ENCODE measurements at places on chromosomes 6 and 20. TPM values are rescaled to one million over a fixed set of nuclear protein-coding genes. Genes with fewer than 3 reads are reported as not detected.
A peak's percentile ranks its signal among the peaks of the same experiment; 100 is the strongest.

GRCh38 chr6:21847711-21848480 lies 254.3 kb downstream of the SOX4 start:
- no peak for DNase-seq

CD40 gene
- 5.8 TPM for total RNA-seq

- DNase-seq, result peak; percentile 2
These were observed 241.1 kb downstream of the PREX1 start for GRCh38 chr20:48586730-48587129.

- DNase-seq, result no peak
These were observed 242.5 kb upstream of the KCNG1 start for GRCh38 chr20:51265361-51265760.

DNA sequence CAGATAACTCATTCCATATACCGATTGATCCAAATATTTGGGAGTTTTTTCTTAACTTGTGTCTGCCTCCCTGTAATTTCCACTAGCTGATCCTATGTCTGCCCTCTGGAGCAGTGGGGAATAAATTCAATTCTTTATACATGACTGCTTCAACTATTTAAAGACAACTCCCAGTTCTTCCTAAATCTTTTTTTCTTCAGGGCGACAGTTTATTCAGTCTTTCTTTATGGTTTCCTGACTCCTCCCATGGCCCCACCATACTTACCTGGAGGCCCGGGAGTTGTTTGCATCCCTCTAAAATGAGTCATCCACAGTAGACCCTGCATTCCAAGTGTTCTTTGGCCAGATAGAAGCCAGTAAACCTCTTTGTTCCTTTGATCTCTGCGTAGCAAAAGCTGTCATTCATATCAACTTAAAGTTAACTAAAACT lies 73.6 kb downstream of the LCA5 start:
- DNase-seq, result peak; percentile 41

SPTLC3 gene
- 7.9 TPM for total RNA-seq

TCP11 gene
- not detected for total RNA-seq

GRCh38 chr20:7967199-7967844 lies 27.1 kb upstream of the HAO1 start:
- no peak for DNase-seq

DNA sequence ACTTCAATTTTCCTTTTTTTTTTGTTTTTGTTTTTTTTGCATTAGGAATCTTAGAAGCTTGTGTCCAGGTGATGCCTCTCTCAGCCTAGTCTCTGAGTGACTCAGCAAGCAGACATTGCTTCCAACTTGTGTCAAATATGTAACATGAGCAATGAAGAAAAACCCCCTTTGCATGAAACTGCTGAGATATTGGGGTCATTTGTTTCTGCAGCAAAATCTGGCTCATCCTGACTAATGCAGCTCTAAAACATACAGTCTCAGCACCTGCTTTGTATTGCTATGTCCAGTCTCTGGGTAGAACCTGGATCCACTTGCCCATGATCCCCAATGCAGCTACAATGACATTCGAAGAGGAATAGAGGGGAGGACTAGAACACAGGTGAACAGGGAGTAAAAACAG lies 55.7 kb upstream of the LRFN2 start:
- DNase-seq, result no peak

DNA sequence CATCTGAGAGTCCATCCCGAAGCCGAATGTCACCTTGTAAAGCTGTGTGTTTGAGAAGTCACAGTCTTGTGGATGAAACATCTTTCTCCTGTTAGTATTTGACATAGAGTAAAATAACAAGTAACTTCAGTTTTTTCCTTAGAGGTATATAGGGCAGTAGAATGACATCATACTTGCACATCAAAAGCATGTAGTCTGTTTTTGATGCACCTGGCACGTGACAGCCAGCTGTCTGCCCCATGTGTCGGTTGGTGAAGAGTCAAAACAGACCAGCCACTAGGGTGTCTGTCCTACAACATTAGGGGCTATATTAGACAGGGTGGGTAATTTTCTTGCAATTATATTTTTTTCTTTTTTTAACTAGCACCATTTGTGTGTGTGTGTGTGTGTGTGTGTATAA lies 70.2 kb downstream of the SNX9 start:
- DNase-seq, result no peak

SYNDIG1 gene
- 6.3 TPM for total RNA-seq

FAM184A gene
- total RNA-seq, result 8.7 TPM

GRCh38 chr6:13563009-13563408 lies 11.4 kb upstream of the SIRT5 start:
- no peak for DNase-seq

DNA sequence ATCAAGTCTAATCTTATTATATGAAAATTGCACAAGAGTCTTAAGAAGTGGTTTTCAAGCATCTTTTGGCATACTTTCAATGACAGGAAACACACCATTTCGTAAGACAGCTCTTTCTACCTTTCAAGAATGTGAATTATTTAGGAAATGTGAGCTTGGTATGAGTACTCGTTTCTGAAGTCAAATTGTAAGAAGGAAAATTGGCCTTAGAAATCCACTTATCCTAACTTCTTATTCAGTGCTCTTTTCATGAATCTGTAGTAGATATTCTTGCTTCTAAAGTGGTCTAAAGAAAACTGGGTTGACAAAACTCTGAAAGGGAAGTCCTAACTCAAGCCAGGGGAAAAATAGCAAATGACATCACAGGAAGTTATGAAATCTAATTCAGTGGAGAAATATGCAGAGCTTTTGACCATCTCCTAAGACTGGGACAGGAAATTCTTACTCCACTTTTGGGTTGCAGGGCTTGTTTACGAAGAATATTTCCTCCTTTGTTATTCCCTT lies 38.5 kb upstream of the OGFRL1 start:
- peak; percentile 65 for DNase-seq

RIMS4 gene
- total RNA-seq, result 2.9 TPM

CGA gene
- total RNA-seq, result 8.2 TPM

- peak; percentile 69 for DNase-seq
These were observed 20.5 kb downstream of the PTK7 start for GRCh38 chr6:43096451-43097097.

SCUBE3 gene
- total RNA-seq, result 10.6 TPM

GRCh38 chr6:111780393-111780792 lies 92.9 kb downstream of the FYN start:
- DNase-seq, result no peak

TEAD3 gene
- 12.0 TPM for total RNA-seq

DNA sequence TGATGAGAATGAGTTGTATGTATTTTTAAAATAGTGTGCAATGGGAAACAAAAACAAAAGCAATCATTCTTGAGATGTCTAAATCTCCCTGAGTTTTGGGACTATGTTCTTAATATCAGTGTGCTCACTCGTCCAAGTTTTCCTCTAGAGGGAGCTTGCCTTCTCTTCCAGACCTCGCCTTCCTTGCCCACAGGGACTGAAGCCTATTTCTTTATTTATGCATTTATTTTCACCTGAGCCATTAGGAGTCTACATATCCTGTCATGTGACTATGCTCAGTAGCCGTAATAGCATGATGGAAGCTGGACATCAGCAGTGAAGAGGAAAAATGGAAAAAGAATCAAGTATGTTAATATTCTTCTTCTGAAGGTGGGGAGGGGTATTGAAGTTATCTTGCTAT lies 131.2 kb downstream of the SH3BGRL2 start:
- no peak for DNase-seq

ZBTB46 gene
- total RNA-seq, result 1.7 TPM

GRCh38 chr20:235891-236290 lies 8.8 kb downstream of the DEFB129 start:
- DNase-seq, result peak; percentile 8

- no peak for DNase-seq
These were observed 434 bp downstream of the ZKSCAN4 start for GRCh38 chr6:28251661-28252008.

GRCh38 chr20:4820806-4821518 lies 99.3 kb downstream of the PRND start:
- peak; percentile 87 for DNase-seq

DNA sequence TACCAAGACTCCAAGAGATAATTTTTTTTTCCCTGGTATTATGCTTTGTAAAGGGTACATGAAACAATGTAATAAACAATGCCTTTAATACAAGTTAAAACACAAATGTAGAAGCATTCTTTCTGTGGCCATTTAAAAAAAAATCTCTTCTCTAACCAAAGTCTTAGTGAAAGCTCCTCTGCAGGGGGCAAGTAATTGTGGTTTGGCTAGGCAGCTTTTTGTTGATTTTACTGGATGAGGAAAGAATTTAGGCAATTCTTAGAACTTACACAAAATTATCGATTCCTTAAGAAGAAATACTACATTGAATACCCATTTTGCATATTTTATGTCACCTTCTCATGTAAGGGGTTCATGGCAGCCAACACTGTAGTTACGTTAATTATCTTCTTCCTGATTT lies 12.4 kb downstream of the TFB1M start:
- DNase-seq, result no peak

DNA sequence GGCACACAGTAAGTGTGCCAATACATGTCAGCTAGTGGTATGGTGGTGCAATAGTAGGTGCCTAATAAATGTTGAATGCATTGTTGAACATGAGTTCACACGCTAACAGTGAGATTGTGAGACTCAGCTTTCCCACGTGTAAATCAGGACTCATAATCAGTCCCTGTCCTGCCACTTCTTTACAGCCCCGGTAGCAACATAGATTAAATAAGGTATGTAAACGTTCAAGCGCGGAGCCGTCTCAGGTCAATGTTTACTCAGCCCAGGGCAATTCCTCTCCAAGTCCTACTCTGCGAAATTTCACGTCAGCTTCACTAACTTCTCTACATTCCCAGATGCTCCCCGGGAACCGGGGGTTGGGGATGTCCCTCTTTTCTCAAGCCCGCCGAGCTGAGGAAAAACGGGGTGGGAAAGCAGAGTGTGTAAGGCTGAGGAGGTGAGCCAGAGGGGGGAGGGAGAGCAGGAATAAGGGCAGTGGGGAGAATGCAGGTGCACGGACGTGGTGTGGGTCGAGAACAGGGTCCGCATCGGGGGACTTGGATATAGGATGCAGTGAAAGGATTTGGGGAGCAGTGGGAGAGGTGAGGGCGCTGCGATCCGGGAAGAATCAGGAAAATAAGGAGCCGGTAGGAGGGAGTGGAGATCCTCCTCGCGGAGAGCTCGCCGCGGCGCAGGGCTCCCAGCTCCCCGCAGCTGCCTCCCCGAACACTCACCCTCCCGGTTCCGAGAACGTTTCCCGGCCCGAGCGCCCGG lies 544 bp upstream of the TP53INP2 start:
- peak; percentile 34 for DNase-seq

GRCh38 chr6:157021993-157022740 lies 245.0 kb downstream of the ARID1B start:
- peak; percentile 96 for DNase-seq

SNAP25 gene
- total RNA-seq, result 6.7 TPM

DNA sequence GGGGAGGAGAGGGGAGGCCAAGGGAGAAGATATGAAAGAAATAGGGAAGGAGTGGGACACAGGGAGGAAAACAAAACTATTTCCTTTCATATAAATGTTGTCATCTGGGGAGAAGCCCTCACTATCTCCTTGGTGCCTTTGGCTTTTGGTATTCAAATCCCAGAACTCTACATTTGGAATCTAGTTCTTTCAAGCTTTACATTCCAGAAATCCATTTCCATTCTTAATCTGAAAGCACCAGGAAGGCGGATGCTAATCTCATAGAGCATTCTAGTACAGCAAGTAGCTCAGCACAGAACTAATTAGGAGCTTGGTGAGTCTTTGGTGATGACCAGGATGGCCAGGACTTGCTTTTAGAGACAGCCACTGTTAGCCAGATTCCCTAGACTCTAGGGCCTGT lies 177.9 kb downstream of the KIF16B start:
- no peak for DNase-seq

SPATS1 gene
- not detected for total RNA-seq

GRCh38 chr6:41055149-41055548 lies 2.1 kb downstream of the APOBEC2 start:
- no peak for DNase-seq

DNA sequence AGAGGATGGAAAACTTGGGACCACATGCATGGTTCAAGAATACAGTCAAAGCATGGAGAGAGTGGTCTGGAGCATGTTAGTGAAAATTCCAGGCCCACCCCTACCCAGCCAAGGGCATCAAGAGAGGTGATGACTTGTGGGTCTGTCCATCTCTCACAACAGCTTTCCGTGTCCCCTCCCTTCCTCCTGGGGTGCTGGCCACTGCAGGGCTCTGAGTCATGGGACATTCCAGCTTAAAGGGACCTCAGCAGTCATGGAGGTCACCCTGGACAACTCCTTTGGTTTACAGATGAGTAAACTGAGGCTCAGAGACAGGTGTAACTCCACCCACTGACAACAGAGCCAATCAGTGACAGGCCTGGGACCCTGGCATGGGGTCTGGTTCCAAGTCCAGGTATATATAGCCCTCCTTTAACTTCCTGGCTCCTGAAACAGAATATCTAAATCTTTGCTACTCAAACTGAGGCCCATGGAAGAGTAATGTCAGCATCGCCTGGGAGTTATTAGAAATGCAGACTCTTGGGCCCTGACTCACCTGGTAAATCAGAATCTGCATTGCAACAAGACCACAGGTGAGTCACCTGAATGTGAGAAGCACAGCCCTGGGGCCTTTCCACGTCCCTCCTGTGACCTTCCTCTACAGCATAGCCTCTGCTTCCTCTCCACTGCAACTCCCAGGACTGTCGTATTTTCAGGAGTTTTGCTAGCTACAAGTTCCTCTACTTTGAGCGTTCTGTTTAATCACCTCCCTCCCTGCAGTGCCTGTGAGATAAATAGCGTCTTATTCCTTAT lies 170.2 kb downstream of the ZDHHC14 start:
- no peak for DNase-seq

- peak; percentile 17 for DNase-seq
These were observed 816 bp downstream of the NPEPL1 start for GRCh38 chr20:58693226-58694006.

RSPH4A gene
- 5.1 TPM for total RNA-seq

GCNT2 gene
- total RNA-seq, result 6.0 TPM

DNA sequence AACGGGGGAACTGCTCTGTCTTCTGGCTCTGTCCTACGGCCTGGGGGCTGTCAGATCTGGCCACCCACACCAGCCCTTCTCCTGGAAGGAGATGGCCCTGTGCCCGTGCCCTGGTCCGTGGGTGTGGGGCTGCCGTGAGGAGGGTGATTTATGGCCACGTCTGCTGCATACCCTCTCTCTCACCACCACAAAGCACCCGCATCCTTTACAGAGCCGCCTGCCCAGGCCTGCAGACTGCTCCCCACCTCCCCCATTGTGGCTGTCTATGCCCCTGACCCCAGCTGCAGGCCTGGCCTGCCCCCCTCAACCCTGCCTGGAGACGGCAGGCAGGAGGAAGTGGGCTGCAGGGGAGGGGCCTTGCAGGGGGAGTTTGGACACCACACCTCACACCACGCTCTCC lies 72.7 kb upstream of the GATA5 start:
- no peak for DNase-seq

DNA sequence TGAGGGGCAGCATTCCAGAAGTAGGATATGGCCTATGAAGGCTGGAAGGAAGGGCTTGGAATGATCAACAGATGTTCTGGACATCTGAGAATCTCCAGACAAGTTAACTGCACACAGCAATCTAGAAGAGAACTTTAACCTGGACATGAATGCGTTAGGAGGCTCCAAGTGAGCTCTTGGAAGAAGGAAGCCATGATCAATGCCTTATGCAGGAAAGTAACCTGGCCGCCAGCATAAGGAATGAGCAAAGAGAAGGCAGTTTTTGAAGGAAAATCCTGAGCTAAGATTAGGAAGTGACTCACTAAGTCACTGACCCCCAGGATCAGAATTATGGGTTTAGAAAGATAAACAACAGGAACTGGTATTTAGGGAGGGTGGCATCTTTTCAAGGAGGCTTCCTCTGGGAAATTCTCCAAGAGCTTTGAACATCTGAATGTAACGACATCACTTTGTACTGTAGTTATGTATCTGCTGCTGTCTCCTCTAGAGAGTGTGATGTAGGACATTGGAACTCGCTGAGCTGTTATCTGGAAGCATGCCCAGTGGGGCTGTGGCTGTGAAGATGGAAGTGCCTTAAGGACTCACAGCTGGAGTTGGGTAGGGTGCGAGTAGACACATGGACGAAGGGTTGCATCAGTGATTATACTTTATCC lies 236.8 kb downstream of the PACRG start:
- DNase-seq, result peak; percentile 89
